ENCODE measurements at places on chromosomes 16 and 17. TPM values are rescaled to one million over a fixed set of nuclear protein-coding genes. Genes with fewer than 3 reads are reported as not detected.

Gene IL34
- 0.63 TPM for total RNA-seq

Gene STAC2
- total RNA-seq, result not detected

Gene CCL18
- total RNA-seq, result not detected

Gene ARRB2
- total RNA-seq, result 7.0 TPM

Gene ITGAX
- total RNA-seq, result 0.81 TPM

Gene IRX5
- total RNA-seq, result 0.85 TPM

Gene ANKRD40CL
- not detected for total RNA-seq

Gene MAP3K14
- 1.8 TPM for total RNA-seq

Gene KRT25
- total RNA-seq, result not detected

Gene SHCBP1
- 11.5 TPM for total RNA-seq

Gene HSPB9
- not detected for total RNA-seq

Gene CCDC200
- not detected for total RNA-seq

Gene CACNG1
- total RNA-seq, result not detected

Gene NPB
- total RNA-seq, result 0.28 TPM

Gene IL32
- 123 TPM for total RNA-seq

Gene PEX12
- 2.2 TPM for total RNA-seq

Gene P2RX1
- total RNA-seq, result not detected

Gene PGS1
- 45.0 TPM for total RNA-seq

Gene TMEM235
- 0.09 TPM for total RNA-seq

Gene KCNJ18
- not detected for total RNA-seq

Gene GP2
- total RNA-seq, result not detected

Data from endothelial cell of coronary artery (primary cell).